ENCODE measurements at places on chromosomes 12 and 14. TPM values are rescaled to one million over a fixed set of nuclear protein-coding genes. Genes with fewer than 3 reads are reported as not detected.
A peak's percentile ranks its signal among the peaks of the same experiment; 100 is the strongest.

RNASE13 gene
- total RNA-seq = not detected

MTA1 gene
- 132 TPM for total RNA-seq

DNA sequence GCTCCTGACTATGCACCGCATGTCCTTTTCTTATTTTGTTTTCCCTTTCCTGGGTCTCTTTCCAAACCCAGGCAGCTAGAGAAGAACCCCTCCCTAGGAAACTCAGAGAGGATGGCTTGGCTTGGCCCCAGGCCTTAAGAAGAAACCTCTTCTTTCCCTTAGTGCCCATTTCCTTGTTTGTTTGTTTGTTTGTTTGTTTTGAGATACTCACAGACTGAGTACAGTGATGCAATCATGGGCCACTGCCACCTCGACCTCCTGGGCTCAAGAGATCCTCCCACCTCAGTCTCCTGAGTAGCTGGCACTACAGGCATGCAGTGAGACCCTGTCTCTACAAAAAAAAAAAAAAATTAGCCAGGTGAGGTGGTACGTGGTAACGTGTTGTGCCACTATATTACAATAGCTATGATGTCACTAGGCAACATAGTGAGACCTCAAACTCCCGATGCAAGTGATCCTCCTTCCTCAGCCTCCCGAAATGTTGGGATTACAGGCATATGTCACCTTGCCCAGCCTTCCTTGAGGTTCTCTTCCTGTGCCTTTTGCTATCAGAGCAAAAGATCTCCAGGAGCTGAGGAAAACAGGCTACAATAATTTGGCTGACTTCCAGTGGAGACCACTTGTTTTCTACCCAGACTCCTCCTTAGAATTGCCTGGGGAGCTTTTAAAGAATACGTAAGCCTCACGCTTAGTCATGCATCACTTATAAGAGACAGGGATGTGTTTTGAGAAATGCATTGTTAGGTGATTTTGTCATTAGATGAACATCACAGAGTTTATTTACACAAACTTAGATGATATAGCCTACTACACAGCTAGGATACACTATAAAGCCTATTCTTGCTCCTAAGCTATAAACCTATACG is 34.5 kb upstream of the LGALS3 start:
- H3K4me3 ChIP-seq = no peak overlapping the region
- no peak overlapping the region for H3K27ac ChIP-seq
- H3K27me3 ChIP-seq = no peaks in the 10 kb centered on the region
- no peak for DNase-seq

DNA sequence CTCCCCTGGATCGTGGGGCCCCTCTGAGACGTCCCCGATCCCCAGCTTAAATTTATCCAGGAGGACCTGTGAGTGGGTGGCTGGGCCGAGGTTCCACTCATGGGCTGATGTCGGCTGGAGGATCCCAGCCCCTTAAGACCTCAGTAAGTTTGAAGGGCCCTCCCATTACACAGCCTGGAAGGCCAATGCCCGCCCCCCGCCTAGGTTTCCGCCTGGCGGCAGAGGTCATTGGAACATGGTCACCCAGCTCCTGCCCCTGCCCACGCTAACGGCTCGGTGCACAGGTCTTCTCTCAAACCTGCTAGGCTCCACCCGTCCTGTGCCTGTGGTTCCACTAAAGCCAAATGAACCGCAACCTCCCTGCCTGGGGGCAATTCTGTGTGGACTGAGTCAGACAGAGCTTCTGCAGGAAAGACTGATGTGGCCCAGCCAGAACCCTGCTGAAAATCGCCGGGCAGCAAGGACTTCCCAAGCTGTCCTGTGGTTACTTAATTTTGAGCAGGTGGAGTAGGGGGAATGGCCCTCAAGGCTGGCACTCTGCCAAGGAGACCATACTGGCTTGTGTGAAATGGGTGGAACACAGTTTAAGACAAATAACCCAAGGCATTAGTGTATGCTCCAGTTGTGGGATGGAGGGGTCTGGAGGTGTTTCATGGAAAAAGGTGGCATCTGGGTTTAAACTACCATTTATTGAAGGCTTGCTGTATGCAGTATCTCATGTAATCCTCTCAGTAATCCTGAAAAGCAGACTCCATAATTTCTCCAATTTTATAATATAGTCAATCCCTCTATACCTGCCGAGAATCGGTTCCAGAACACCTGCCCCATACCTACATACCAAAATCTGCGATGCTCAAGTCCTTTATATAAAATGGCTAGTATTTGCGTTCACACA is 903 bp upstream of the NT5DC3 start:
- H3K4me1 ChIP-seq = peaks cover 38% of the 10 kb centered on the region
- peak overlapping the region; percentile 88 for H3K27ac ChIP-seq
- no peak for DNase-seq
- peak overlapping the region; percentile 72 for H3K4me3 ChIP-seq
- no peaks in the 10 kb centered on the region for H3K27me3 ChIP-seq

DNA sequence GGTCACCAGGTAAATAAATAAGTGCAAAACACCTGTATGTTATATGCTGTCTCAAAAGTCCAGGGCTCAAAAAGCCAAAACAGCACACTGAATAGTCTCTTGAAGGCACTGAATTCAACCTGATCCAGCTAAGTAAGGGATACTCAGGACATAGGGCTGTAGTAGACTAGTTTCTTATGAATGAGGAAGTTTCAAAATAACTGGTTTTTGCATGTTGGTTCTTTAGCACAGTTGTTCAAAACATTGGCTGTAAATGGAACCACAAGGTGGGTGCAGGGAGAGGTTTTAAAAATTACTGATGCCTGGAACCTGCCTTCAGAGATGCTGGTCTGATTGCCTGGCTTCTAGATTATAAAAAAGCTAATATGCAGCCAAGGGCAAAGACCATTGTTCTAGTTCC is 34.1 kb downstream of the NDUFA12 start:
- no peak overlapping the region for H3K27ac ChIP-seq
- H3K36me3 ChIP-seq = no peaks in the 10 kb centered on the region
- H3K4me1 ChIP-seq = no peaks in the 10 kb centered on the region
- no peaks in the 10 kb centered on the region for H3K27me3 ChIP-seq

DNA sequence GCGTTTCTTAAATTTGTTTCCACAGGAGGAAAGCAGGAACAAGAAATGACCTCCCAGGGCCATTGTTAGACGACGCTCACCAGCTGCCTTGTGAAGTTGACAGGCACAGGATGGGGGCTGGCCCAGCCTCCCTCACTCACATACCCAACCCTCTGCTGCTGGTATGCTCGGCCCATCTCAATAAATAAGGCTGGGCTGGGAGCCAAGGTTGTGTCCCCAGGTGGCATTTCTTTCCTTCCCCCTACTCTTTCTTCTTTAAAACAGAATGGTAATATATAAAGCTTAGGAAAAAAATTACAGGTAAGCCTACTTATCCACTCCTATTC is 93.0 kb downstream of the ACTN1 start:
- no peak overlapping the region for H3K4me3 ChIP-seq
- DNase-seq = no peak
- H3K4me1 ChIP-seq = peaks cover 11% of the 10 kb centered on the region
- no peaks in the 10 kb centered on the region for H3K27me3 ChIP-seq

DNA sequence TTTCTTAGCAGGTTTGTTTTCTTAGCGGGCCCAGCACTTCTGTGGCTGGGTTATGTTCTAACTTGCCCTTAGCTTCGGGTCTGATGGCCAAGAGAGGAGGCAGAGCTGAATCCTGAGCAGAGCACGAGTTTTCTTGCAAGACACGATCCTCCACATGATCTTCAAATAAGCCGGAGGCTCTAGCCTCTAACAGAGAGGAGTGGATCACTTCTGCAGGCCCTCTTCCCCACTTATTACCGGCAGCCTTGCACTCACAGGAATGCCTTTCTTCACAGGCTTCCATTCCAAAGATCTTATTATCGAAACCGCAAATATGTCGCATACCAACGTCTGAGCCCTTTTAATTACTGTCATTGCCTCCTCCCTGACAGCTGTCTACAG is 79.5 kb downstream of the SINHCAF start:
- no peaks in the 10 kb centered on the region for H3K4me1 ChIP-seq
- no peak overlapping the region for H3K27ac ChIP-seq
- DNase-seq = no peak
- no peaks in the 10 kb centered on the region for H3K27me3 ChIP-seq
- no peak overlapping the region for H3K4me3 ChIP-seq

CLEC9A gene
- not detected for total RNA-seq
